ENCODE measurements at places on chromosomes 11 and 22.

DNA sequence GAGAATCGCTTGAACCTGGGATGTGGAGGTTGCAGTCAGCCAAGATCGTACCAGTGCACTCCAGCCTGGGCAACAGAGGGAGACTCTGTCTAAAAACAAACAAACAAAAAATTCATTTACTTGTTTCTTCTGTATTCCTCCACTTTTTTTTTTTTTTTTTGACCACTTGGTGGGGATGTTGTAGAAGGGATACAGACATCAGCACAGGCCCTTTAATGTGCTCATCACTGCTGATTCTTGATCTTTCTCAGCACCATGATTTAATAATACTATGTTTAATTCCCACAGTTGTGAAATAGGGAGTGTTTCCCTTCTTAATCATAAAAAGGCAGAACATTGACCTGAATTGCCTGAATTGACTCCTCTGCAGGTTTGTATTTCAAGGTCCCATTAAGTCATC, 4.5 kb downstream of the TTC9C start:
- DNase-seq: no peak

DNA sequence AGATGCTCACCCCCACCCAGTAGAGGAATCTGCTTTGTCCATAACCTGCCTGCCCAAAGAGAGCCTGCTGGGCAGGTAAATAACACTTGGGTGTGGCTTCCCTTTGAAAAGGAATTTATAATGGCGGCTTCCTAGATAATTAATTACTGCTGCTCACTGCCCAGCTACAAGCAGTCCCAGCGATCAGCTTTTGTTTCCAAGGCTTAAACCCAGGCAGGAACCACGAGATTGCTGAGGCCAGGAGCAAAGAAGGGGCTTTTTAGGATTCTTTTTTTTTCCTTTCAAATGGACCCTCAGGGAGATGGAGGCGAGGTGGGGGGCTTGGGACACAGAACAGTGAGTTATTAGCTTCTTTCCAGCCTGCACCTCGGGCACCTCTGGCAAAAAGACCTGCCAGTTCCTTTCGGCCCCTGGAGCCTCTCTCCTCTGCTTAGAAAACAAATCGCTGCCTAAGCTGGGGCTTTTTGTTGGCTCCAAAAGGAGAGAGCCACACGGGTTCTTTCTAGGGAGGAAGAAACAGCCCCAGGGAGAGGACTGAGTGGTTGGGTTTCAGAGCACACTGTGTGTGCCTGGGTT, 107.2 kb downstream of the TSPAN18 start:
- DNase-seq: no peak

GRCh38 chr11:128324051-128324481, 263.3 kb downstream of the ETS1 start:
- no peak for DNase-seq

- no peak for DNase-seq
Measured at GRCh38 chr11:2751523-2752203, 51.9 kb upstream of the KCNQ1OT1 start.

DNA sequence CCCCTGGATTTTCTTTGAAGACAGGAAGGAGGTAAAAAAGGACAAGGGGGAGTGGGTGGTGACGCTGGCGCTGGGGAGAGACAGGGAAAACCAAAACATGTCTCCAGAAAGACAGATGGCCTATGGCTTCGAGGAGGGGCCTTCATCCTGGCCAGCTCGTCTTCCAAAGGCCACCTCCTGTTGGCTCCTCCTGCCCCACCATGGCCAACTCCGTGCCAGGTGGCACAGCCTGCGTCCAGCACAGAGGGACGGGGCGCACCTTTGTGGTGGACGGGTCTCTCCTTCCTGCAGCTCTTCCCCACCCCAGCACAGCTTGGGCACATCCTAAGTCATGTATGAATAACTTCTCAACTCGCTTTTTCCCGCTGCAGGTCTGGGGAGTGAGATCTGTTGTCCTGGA, 22.7 kb downstream of the IGSF9B start:
- DNase-seq: no peak

DNA sequence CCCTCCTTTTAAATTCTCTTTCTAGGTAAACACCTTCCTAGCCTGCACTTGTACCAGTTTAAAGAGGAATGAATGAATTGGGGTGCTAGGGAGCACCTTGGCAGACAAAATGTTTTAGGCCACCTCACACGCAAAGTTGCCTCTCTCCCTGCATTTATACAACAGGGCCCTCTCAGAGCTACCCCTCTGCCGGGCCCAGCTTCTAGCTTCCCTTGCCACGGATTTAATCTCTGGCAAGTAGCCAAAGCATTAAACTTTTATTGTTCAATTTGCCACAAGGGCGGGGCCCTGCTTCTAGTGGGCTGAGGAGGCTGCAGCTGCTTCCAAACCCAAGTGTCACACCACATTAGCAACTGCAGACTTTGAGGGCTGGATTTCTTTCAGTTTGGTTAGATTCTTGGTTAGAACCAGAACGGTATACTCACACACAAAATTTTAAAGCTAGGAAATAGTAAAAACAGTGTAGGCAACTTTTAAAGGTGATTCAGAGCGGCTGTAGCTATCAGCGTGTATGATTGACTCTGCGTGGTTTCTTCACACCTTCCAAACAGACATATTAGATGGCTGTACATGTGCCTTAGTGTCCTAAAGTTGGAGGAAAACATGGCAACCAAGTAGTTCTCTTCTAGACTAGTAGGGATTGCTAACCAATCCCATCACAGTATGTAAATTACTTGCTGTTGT, 6.5 kb downstream of the KREMEN1 start:
- no peak for DNase-seq

DNA sequence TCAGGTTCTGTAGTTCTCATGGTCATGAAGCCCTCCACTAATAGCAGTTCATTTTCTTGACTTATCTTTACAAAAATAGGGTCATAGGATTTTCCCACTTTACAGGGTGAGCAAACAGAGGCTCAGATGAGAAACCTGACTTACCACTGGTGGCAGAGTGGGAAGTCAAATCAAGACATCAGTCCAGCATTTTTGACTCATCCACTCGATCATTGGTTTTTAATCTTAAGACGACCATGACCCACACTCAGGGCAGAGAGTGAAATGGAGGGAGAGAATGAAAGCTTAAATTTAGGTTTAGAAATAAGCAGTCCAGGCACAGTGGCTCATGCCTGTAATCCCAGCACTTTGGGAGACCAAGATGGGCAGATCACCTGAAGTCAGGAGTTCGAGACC, 42.1 kb downstream of the RTL6 start:
- DNase-seq: no peak

- no peak for DNase-seq
Measured at GRCh38 chr11:102592634-102593581, 32.2 kb downstream of the MMP20 start.

DNA sequence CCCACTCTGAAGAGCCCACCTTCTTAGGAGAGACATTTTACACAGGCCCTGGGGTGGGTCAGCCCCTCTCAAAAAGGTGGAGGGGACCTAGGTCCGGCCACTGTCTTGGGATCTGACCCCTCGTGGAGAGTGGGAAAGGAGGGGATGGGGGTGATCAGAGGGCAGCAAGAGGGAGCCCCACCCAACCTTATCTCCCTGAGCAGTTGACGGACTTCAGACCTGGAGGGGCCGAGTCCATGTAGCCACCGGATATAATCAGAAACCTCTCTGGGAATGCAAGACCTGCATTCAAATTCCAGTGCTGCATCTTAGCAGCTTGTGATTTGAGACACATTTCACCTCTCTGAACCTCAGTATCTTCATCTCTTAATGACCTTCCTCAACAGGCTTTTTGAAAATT, 44.0 kb downstream of the TP53I11 start:
- DNase-seq: no peak

DNA sequence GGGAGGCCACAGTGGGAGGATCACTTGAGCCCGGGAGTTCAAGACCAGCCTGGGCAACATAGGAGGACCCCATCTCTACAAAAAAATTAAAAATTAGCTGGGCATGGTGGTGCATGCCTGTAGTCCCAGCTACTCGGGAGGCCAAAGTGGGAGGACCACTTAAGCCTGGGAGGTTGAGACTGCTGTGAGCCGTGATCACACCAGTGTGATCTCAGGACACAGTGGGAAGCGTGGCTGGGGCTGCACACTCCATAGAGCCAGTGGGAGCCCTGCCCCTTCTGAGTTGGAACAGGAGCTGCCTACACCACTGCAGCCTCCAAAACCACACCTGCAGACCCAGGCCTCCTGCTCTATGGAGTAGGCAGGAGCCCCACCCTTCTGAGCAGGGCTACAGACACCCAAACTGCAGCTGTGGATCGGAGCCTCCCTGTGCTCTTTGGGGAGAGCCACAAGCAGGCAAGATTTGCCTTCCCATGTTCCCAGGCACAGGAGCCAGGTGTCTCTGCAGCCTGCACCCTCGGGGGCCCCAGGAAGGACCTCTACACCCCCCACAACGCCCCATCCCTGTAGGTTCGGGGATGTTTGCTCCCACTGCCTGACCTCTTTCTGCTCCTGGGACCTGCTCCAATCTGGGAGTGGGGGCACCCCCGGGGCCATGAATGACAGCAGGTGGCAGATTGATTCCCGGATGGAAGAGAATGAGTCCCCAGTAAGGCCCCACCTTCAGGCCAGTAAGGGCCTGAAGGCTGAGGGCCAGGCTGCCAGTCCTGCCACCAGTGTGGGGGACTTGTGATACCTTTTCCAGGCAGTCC, 245.4 kb downstream of the BUD13 start:
- DNase-seq: no peak

GRCh38 chr22:27866135-27867084, 52.6 kb downstream of the PITPNB start:
- DNase-seq: no peak

- DNase-seq: no peak
Measured at GRCh38 chr11:35944503-35945136, 758 bp downstream of the LDLRAD3 start.

GRCh38 chr22:48651981-48652538, 1175.6 kb downstream of the BRD1 start:
- no peak for DNase-seq

GRCh38 chr11:27444801-27445215, 27.8 kb downstream of the LGR4 start:
- no peak for DNase-seq

GRCh38 chr11:92744929-92745585, 224.4 kb upstream of the MTNR1B start:
- DNase-seq: no peak

DNA sequence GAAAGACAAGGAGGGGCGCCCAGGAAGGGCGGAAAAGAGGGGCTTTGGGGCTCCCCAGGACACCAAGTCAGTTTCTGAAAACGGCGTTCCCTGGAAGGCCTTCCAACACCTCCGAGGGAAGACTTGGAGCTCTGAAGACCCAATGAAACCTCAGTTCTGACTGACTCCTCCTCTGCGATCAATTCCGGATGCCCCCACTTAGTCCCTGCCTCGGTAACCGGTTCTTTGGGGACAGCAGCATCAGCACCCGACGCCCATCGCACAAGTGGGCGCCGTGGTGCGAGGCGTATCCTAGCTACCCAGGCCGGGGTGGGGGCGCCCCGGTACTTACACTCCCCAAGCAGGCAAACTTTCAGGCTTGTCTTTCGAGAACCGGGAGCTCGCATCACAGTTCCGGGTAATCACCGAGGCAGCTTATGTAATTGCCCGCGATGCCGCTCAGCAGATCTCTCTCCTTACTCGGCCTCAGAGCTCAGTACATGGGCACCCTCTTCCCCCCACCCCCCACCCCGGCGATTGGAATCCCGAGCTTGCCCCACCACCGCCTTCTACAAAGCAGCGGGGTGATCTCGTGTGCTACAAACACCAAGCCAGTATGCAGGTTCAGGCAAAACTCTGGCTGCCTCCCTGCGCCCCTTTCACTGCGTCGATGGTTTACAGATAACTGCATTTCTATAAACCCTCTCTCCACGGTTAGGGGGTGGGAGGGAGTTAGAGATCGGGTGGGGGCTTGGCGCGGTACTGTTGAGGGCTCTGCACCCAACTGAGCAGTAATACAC, 2.0 kb downstream of the TENM4 start:
- DNase-seq: no peak

GRCh38 chr11:19216021-19216420, 14.2 kb upstream of the CSRP3 start:
- no peak for DNase-seq

DNA sequence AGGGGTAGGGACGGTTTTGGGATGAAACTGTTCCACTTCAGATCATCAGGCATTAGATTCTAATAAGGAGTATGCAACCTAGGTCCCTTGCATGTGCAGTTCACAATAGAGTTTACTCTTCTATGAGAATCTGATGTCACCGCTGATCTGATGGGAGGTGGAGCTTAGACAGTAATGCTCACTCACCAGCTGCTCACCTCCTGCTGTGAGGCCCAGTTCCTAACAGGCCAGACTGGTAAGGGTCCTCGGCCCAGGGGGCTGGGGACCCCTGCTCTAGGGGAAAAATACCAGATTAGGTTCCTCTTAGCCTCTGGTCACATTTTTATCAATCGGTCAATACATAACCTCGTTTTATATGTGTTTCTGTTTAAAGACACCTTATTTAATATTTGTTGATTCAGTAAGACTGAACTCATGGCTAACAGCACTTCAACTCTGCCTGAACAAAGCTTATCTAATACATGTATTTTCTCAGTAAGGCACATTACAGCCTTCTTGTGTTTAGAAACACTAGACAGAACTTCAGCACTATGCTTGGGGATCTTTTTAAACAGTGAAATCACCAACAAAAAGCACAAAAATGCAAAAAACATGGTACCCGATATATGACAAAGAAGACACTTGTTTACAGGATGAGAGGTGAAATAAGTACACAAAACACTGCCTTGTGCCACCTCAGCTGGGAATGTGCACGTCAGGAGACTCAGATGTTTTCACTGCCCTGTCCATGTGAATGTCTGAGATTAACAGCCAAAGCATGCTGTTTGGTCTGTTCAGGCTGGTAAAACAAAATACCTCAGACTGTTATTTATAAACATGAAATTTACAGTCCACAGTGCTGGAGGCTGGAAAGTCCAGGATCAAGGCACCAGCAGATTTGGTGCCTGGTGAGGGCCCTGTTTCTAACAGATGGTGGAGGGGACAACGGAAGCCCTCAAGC, 107.5 kb downstream of the USP35 start:
- no peak for DNase-seq

DNA sequence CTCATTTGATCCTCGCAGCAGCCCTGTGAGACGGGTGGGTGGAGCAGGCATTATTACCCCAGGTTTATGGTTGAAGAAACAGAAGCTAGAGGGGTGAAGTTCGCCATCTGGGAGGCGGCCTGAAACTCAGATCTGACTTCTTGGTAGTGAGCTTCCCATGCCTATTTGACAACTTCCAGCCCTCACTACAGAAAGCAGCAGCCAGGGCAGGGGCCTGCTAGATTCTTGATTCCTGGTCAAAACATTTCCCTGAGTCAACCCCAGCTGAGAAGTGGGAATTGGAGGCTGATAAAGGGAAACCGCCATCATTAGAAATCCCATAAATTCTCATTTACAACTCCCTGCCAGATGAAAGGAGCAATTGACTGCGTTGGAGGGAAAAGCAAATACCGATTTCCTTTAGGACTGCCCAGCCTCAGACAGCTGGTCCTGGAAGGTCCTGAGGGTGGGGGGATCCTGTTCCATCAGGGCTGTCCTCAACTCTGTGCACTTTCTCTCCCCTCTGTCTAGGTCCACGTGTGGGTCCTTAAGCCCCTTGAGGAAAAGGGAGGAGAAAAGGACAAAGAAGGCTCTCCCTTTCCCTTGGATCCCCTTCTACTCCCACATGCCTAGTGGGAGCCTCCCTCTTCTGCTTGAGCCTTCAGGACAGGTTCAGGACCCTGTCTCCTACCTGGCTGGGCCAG, 10.2 kb upstream of the NECTIN1 start:
- DNase-seq: no peak

GRCh38 chr22:30596886-30597285, 5.2 kb upstream of the PES1 start:
- no peak for DNase-seq
